ENCODE measurements at places on chromosomes 5 and 9.

DNA sequence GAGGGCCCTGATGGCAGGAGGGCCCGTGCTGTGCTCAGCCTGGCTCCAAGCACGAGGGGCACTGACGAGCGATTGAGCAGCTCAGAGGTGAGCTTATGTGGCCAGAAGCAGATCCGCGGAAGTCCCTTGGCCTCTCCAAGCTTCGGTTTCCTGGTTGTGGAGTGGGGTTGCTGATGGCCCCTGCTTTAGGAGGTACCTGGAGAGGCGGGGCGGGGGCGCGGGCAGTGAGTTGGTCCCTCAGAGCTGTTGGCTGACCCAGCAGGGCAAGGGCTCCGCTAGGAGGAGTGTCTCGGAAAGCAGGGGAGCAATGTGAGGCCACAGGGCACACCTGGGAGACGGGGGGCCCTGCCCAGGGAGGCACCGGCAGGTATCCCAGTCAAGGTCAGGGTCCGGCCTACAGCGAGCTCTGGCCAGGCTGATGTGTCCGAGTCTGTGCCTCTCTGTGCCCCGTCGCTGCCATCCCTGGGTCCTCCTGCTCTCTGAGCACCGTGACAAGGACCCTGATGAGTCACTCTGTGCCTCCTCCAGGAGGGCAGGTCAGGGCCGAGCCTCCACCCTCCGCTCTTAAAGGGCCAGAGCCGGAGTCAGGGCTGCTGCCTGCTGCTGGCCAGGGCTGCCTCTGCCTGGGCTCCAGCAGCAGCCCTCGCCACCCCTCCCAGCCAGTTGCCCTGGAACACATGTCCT is 14.8 kb downstream of the NCS1 start:
- DNase-seq, result peak; percentile 94

GRCh38 chr9:71758785-71759184 is 9.5 kb downstream of the CEMIP2 start:
- peak; percentile 50 for DNase-seq

DNA sequence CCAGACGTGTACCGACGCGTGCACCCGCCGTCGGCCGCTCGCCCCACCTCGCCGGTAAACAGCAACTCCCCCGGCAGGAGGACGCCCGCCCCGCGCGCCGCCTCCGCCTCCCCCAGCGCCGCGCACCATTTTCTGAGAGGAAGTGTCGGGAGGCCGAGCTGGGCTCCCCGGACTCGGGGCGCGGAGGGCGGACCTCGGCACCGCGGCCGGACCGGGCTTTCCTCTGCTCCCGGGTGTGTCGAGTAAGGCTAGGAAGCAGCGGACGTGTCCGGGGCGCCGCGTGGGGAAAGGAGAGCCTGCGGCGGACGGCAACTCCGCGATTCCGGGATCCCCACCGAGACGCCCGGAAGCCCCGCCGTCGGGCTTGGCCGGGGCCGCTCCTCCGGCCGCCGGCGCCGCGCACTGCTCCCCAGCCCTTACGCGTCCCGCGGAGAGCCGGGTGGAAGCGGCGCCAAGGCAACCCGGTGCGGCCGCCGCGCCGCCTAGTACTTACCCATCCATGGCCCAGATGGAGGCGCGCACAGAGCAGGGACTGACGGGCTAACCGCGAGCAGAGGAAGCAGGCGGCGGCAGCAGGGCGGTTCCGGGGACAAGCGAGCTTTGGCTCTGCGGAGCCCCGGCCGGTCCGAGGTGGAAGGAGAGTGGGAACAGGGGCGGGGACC is at the start of gene PTBP3:
TSS of gene PTBP3 (minus strand) at position 643 of the 662 bp plus-strand sequence. CDS start 35,754 bp downstream, outside the sequence.
- peak; percentile 76 for DNase-seq

DNA sequence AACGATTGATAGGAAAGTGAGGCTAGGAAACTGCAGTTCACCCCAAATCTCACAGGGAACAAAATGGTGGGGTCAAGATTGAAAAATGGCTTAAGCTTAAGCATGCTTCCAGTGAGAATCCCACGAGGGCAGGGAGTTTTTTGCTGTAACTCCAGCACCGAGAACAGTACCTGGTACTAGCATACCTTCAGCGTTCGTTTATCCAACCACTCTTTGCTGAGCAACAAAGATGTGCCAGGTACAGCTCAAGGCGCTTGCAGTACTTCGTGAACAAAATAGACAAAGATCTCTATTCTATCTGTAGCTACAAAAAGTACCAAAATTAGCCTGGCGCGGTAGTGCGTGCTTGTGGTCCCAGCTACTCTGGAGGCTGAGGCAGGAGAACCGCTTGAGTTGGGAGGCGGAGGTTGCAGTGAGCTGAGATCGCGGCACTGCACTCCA is 778 bp upstream of the PPP6C start:
- no peak for DNase-seq

GRCh38 chr9:94111446-94111845 is 27.2 kb downstream of the PTPDC1 start:
- DNase-seq, result no peak
